ENCODE measurements at places on chromosomes 6 and 20. TPM values are rescaled to one million over a fixed set of nuclear protein-coding genes. Genes with fewer than 3 reads are reported as not detected.

Gene HLA-DRA
- total RNA-seq = 0.46 TPM

DNA sequence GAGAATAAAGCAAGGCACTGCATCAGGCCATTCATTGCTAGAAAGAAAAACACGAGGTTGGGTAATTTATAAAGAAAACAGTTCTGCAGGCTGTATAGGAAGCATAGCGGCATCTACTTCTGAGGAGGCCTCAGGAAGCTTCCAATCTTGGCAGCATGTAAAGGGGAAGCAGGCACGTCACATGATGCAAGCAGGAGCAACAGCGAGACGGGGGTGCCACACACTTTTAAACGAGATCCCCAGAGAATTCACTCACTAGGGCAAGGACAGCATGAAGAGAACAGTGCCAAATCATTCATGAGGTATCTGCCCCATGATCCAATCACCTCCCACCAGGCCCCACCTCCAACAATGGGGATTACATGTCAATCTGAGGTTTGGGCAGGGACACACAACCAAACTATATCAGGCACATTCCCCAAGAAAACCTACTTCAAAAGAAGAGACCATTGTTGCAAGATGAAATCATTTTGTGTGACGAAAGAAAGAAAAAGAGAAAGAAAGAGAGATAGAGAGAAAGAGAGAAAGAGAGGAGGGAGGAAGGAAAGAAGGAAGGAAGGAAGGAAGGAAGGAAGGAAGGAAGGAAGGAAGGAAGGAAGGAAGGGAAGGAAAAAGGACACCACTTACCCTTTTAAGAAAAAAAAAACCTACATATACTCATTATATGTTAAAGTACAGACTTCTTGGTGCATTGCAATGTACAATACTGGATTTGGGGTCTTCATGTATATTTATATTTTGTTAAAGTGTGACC lies 95.9 kb upstream of the PLEKHG1 start:
- no peak for DNase-seq

Gene NCOA5
- 25.3 TPM for total RNA-seq

- DNase-seq = no peak
Measured at GRCh38 chr6:122423734-122424133, 24.3 kb downstream of the HSF2 start.

- DNase-seq = peak; percentile 65
Measured at GRCh38 chr6:155495011-155495768, 39.6 kb upstream of the NOX3 start.

GRCh38 chr6:156842598-156843250 lies 65.5 kb downstream of the ARID1B start:
- no peak for DNase-seq

Gene PRL
- total RNA-seq = not detected

Measured in Daoy (cell line).